ENCODE measurements at places on chromosomes 16 and 17.

- no peak for DNase-seq
Measured at GRCh38 chr16:82264756-82265155, 94.7 kb upstream of the MPHOSPH6 start.

GRCh38 chr17:67095803-67096202, 51.4 kb downstream of the CACNG1 start:
- DNase-seq = no peak

DNA sequence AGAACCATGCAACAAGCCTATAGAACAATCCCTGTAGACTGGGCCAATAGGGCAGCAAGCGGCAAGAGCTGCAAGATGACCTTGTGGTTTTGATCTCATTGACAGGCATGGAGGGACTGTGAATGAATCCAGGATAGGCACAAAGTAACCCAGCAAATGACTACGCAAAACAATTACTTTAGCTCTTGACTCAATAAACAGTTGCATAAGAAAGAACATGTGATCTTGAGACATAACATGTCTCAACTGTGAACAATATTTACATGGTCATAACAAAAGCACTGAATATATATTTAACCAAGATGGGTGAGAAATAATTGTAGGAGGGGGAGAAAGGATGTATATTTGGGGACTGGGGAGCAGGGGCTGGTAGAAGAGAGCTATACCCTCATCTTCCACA, 313.7 kb upstream of the CDH5 start:
- no peak for DNase-seq

- DNase-seq = peak; percentile 89
Measured at GRCh38 chr16:65070831-65071432, 50.9 kb downstream of the CDH11 start.

DNA sequence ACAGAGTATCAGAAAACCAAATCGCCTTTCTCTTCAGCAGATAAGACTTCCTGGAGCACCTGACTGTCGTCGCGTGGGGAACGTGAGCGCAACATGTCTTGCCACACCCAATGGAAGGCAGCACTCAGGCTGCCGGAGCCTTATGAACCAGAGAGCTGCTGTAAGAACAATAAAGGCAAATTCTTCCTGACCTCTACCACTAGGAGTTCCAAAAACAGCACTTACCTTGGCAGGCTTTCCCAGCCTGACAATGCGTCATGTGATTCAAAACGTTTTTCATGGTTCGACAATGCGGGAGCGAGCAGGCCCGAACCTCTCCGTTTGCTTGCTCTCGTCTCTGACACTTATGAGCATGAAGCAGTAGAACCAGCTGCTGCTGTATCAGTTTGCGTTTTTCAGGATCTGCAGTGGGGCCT, 75.8 kb upstream of the TRAP1 start:
- no peak for DNase-seq

DNA sequence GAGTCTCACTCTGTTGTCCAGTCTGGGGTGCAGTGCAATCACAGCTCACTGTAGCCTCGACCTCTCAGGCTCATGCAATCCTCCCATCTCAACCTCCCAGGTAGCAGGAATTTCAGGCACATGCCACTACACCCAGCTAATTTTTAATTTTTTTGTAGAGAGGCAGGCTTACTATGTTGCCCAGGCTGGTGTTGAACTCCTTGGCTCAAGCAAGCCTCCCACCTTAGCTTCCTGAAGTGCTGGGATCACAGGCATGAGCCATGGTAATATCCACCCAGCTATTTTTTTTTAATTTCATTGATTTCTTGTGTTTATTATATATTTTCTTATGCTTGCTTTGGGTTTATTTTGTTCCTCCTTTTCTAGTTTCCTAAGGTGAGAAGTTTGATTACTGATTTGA, 33.9 kb upstream of the NACA2 start:
- DNase-seq = no peak
